Fibroblast of skin of right quadriceps (primary cell): ENCODE measurements at places on chromosomes 3 and 15.
A peak's percentile ranks its signal among the peaks of the same experiment; 100 is the strongest.

DNA sequence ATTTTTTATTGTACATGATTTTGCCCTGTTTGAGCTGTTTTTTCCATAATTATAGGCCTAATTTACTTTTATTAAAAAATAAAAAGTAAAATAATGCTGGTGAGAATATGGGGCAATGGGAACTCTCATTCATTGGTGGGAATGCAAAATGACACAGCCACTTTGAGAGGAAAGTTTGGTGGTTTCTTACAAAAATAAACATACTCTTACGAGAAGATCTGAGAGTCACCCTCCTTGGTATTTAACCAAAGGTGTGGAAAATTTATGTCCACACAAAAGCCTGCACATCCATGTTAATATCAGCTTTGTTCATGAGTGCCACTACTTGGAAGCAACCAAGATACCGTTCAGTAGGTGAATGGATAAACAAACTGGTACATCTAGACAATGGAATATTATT is 9.8 kb downstream of the MUC13 start:
- no peak for DNase-seq

DNA sequence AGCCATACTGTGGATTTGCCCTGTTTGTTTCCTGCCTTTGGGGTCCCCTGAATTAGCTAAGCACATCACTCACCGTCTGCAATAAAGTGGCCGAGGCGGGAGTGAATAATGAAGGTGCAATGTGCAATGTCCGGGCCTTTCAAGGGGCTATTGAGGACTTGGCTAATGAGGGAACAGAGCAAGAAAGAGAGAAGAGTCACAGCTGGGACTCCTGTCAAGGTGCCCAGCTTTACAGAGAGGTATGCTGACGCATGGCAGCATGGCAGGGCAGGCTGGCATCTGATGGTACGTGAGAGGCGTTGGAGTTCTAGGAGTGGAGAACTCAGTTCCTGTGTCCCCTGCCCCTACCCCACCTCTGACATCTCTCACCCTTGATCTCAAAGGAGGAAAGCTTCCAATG is 13.8 kb upstream of the ATP2B2 start:
- no peak for DNase-seq

DNA sequence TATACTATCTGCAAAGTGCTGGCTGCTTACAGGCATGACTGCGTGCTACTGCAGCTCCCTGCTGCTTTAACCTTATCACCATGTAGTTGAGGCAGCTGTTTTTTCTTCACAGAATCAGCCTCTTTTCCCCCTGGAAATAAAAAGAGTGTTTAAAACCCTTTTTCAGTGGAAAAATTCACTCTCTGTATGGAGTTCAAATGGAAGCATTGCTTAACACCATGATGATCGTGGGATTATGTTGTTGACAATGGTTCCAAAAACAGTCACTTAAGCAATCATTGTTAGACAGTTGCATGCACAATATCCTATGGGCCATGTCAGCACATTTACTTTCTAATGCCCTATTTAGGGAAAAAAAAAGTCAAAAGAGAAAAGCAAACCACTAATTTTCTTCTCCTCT is 536.4 kb downstream of the UNC13C start:
- no peak for DNase-seq

DNA sequence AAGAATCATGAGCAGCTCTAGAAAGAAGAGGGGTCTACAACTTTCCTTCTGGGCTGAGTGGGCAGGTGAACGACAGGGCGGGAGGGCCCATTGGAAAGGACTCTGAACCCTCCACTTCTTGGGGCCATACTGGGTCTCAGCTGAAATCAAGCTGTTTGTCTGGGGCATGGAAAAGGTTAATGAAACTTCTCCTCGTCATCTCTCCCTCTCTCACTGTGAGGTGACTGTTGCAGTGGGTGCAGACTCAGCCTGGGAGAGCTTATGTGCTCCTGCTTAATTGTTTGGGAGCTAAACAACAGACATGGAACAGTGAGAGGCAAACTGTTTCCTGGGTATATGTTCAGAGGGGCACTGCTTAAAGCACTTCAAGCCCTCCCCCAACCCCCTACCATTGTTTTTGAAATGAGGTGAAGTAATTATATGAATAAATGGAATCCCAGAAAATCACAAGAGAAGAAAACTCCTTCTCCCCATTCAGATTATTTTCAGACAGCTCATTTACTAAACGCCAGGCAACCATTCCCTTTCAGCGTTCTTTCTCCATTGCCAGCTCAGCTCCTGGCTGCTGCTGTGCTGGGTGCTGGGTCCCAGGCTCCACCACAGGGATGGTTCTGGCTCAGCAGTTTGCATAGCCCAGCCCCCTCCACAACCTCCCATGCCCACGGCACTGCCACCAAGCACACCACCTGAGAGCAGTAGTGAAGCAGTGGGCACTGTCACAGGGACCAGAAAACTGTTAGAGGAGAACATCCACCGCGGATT is 444.9 kb upstream of the TBL1XR1 start:
- DNase-seq, result no peak

GRCh38 chr15:96560246-96560895 is 229.9 kb downstream of the NR2F2 start:
- no peak for DNase-seq

- DNase-seq, result no peak
These were observed 560.8 kb upstream of the RGMA start for GRCh38 chr15:93649691-93650235.

GRCh38 chr15:78004919-78005634 is 72.4 kb downstream of the TBC1D2B start:
- peak; percentile 84 for DNase-seq

DNA sequence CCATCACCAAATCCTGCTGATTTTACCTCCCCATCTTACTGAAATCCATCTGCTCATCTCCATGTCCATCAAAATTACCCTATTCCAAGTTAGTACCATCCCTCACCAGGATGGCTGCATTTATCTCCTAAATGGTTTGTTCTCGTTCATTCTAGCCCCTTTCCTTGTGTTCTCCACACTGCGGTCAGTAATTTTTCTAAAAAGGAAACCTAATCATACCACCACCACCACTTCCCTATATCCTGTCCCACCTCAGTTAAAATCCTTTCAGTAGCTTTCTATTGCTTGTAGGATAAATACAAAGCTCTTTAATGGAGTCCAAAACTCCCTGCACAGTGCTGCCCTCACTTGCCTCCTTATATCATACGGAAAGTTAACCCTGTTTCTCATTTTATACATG is 51.1 kb downstream of the UACA start:
- no peak for DNase-seq

DNA sequence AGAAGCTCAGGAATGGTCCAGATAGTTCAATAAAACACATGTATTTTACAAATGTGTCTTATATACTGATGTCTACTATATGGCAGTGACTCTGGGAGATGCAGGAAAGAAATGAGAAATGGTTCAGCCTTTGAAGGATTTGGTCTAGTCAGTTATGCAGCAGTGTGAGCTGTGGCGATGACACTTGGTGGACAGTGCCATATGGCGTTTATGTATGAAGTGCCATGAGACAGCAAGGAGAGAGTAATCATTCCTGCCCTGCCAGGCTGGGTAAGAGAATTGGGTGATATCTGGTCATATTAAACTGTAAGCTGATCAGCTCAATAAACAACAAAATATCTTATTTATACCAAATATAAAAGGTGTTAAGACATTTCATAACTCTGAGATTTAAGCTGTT is 47.6 kb upstream of the ANP32A start:
- no peak for DNase-seq

DNA sequence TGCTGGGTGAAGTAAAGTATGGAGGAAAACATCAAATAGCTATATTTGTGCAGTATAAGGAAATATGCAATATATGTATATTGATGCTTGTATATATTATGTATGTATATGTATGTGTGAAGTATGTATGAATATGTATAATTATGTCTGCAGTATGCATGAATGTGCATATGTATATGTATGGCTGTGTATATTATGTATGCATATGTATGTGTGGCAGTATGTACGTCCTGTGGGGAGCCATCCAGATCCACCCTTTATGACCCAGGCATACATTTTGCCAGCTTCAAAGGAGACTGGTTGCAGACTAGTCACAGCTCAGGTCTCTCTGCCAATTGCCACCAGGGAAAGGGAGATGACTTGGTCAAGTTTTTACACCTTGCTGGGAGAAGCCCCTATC is 24.1 kb downstream of the CCDC54 start:
- DNase-seq, result no peak

DNA sequence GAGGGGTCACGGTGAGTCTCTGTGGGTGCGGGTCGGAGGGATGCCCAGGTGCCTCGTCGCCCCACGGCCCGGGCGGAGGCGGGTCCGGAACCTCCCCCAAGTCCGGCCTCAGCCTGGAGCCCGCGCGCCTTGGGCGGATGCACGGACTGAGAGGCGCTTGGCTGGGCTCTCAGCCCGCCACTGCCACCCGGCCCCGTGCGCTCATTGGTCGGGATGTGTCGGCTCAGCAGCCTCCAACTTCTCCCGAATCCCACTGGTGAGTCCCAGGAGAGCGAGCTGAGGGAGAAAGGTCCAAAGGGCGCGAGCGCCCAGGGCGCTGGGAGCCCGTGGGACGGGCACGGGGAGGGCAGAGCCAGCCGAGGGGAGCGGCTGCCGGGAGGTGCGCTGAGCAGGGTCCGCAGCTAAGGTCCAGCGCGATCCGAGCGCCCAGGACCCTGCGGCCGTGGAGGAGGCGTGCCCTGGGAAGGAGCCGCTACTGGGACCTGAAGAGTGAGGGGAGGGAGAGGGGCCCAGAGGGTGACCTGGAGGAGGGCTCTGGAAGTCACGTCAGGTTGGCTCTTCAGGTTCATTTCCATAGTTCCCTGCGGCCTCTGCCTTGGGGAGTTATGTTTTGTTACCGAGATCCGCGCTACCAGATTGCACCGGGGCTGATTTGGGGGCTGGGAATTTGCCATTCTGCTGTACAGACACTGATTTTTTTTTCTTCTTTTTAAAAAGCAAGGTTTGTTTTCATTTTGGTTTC is at the start of gene MME:
Gene MME (plus strand): TSS at position 574 of the 742 bp plus-strand sequence. CDS start 3,849 bp downstream, outside the sequence.
- DNase-seq, result peak; percentile 81

GRCh38 chr3:190533511-190534281 is 19.8 kb downstream of the IL1RAP start:
- DNase-seq, result peak; percentile 93

GRCh38 chr15:68497206-68497910 is 65.4 kb upstream of the ITGA11 start:
- peak; percentile 51 for DNase-seq

GRCh38 chr3:143634991-143635390 is 213.3 kb downstream of the SLC9A9 start:
- DNase-seq, result no peak

GRCh38 chr15:81427176-81427575 is 53.2 kb upstream of the TMC3 start:
- DNase-seq, result no peak

GRCh38 chr3:98779541-98780335 is 16.6 kb downstream of the ST3GAL6 start:
- peak; percentile 70 for DNase-seq

GRCh38 chr15:59662260-59662659 is 4.9 kb upstream of the GTF2A2 start:
- peak; percentile 26 for DNase-seq

DNA sequence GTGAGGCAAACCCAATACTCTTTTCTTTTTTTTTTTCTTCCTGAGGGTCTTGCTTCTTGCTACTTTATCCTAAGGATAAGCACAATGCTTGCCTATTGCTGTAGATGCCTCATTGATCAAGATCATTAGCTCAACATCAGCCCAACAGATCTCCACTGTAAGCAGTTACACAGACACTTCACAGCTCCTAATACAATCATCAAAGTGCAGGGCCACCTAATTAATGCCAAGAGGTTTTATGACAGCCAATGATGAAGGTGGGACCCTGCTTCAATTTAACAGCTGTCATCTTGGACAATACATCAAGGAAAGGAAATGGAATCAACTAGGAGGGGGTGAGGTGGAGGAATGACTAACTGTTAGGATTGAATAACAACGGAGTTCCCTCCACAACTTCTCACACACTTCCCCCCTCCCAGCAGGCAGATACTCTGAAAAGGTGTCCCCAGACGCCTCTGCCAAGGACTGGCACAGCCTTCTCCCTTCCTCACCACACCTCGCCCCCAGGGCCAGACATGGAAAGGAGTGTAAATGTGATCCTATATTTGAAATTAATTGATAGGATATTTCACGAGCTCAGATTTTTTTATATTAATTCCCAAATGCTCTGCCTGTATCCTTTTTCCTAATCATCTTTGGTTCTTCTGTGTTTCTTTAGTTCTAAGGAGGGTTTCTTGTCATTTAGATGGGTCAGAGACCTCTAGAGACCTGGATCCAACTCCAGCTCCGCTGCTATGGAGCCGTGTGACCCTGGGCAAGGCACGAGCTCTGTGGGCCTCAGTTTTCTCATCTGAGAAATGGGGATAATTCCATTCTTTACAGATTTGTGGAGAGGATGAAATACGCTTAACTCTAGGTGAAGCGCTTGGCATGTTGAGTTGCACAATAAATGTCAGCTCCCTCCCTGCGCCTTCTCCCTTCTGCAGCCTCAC is 1.2 kb downstream of the DCLK3 start:
- DNase-seq, result no peak

GRCh38 chr15:38062696-38063095 is 128.3 kb downstream of the TMCO5A start:
- peak; percentile 57 for DNase-seq

DNA sequence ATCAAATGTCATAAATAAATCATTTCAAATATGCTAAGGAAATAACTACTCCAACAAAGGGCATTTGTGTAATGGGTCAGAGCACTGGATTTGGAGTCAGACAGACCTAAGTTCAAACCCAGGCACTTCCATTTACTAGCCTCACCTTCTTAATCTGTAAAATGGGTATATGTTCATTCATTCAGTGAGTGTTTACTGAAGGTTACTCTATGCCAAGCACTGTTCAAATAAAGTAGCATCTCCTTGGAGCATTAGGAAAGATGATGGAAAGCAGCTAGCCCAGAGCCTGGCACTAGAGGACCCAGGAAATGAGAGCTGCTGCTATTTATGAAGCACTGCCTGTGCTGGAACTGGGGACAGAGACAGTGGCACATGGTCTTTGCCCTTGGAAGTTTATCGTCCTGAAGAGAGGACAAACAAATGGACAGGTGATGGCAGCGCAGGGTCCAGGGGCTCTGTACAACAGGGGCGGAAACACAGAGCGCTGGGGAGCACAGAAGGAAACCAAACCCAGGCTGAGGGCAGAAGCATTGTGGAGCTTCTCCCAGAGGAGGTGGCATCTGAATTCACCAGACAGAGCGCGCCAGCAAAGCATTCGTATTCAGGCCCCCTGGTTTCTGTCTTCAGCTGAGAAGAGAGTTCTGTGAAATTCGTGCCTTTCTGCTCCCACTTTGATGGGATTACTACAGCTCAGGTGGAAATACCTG is 19.0 kb downstream of the TM4SF4 start:
- DNase-seq, result no peak

DNA sequence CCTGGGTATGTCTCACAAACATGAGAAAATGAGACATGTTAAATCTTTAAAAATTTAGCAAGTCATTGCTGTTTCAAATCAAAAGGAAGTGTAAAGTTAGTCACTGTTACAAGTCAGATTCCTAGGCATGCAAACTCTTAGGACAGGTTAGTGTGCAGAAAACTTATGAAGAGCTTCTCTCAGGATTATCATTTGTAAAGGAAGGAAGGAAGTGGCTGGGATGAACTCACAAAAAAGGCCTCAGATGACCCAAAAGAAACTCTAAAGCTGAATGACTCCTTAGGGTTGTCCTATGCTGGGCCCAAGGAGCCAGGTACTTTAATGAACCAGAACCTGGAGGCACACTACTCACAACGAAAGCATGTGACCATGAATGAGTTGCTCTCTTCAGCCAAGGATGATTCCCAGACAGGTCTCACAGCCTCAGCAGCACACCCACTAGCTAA is 25.0 kb downstream of the MSL2 start:
- DNase-seq, result no peak
